ENCODE measurements at places on chromosomes 7 and 10.

DNA sequence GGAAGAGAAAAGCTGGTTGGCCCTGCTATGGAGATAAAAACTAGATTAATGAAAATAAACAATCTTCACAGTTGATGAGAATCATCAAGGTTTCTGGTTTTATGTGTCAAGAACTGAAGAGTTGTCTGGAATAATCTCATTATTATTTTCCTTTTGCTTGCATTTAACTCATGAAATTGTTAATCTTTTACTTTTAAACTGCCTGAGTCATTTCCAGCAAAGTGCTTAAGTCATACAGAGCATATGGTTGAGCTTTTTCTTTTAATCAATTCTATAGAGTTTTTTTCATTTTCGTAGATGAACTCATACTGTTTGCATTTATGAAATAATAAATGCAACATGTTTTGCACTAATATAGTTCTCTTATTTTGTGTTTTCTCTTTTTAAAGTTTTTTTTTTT, 747.9 kb downstream of the NXPH1 start:
- no peak for DNase-seq

- no peak for DNase-seq
Measured at GRCh38 chr10:107409522-107409921, 245.0 kb upstream of the SORCS1 start.

DNA sequence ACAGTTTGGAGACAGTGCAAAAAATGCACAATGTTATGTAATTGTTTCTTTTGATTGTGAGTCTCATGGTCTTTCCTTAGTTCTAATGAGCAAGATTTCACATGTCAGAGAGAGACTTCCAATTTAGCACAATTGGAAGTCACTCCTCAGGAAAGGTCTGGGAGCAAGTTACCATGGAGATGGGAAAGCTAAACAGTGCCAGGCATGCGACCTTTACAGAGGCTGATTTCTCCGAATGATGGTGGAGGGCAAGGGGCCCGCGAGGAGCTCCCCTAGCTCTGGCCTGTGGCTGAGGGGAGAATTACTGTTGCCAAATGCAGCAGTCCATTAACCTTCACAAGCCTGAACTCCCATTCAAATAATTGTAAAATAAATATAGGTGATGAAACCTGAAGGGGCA, 59.3 kb downstream of the CDCA7L start:
- DNase-seq = no peak

DNA sequence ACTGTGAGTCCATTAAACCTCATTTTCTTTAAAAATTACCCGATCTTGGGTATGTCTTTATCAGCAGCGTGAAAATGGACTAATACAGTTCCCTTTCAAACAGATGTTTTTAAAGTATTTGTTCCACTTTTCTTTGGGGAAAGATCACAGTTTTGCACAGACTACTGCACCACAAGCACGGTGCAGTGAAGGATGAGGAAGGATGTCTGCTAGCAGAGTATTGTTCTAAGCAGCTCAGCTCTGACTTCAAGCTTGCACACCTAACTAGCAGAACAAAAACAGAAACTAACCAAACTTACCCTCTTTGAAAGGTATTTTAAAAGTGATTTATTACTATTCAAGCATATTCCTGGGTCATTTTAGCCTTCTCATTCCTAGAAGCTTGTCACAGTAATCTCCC, 20.0 kb downstream of the THNSL1 start:
- DNase-seq = no peak

DNA sequence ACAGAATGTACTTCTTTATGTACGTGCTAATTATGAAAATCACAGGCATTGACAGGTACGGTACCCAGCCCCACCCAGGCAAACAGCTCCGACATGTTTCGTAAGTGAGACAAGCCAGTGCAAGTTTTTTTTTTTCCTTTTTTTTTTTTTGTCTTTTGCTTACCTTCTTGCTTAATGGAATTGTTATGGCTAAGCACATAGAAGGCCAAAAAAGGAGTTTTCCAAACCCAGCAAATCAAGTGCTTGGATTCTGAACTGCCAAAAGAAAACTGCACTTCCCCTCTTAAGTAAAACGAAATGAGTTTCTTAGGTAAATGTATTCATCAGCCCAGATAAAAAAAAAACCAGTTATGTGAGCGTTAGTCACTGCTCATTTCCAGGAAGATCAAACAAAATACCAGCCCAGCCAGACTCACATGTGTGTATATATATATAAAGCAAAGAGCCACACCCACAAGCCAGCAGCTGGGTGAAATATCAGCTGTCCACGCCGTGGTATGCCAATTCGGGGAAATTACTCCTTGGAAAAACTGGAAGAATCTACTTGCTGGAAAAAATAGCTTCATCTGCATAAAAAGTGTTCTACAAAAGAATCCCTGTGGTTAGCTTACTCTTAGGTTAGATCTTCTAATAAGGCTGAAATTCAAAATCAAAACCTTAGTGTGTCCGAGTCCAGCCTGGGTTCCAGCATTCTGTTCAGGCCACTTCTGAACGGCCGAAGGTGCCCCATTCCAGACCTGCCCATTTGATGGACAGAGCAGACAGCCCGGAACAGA, 8.0 kb downstream of the KLF6 start:
- DNase-seq = no peak

DNA sequence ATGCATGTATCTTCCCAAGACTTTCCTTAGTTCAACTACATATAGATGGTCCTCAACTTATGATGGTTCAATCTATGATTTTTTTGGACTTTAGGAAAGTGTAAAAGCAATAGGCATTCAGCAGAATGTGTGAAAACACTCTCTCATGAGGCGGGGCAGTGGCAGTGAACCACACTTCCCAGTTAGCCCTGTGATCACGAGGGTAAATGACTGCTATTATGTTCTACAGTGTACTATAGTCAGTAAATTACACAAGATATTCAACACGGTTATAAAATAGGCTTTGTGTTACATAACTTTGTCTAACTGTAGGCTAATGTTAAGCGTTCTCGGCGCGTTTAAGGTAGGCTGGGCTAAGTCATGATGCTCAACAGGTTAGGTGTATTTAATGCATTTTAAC, 169.3 kb downstream of the AMPH start:
- DNase-seq = no peak

- no peak for DNase-seq
Measured at GRCh38 chr10:131532745-131533341, 221.3 kb upstream of the TCERG1L start.

GRCh38 chr10:3757250-3757637, 27.8 kb downstream of the KLF6 start:
- DNase-seq = no peak

- no peak for DNase-seq
Measured at GRCh38 chr7:114412548-114412947, 2.1 kb upstream of the FOXP2 start.

Measured in stimulated activated CD4-positive, alpha-beta T cell treated with anti-CD3 and anti-CD28 coated beads, Interleukin-1b, Interleukin-23, amount 100 ng/mL, for 24 hours (primary cell).